T-helper 17 cell (primary cell): ENCODE measurements at places on chromosomes 13 and 19. TPM values are rescaled to one million over a fixed set of nuclear protein-coding genes. Genes with fewer than 3 reads are reported as not detected.

The SCAMP4 gene
- 19.2 TPM for total RNA-seq

The ZNF554 gene
- total RNA-seq: 3.2 TPM

The KCNRG gene
- 0.91 TPM for total RNA-seq

The GNA15 gene
- 54.1 TPM for total RNA-seq

The ZNF540 gene
- 7.5 TPM for total RNA-seq

The CNFN gene
- total RNA-seq: not detected

DNA sequence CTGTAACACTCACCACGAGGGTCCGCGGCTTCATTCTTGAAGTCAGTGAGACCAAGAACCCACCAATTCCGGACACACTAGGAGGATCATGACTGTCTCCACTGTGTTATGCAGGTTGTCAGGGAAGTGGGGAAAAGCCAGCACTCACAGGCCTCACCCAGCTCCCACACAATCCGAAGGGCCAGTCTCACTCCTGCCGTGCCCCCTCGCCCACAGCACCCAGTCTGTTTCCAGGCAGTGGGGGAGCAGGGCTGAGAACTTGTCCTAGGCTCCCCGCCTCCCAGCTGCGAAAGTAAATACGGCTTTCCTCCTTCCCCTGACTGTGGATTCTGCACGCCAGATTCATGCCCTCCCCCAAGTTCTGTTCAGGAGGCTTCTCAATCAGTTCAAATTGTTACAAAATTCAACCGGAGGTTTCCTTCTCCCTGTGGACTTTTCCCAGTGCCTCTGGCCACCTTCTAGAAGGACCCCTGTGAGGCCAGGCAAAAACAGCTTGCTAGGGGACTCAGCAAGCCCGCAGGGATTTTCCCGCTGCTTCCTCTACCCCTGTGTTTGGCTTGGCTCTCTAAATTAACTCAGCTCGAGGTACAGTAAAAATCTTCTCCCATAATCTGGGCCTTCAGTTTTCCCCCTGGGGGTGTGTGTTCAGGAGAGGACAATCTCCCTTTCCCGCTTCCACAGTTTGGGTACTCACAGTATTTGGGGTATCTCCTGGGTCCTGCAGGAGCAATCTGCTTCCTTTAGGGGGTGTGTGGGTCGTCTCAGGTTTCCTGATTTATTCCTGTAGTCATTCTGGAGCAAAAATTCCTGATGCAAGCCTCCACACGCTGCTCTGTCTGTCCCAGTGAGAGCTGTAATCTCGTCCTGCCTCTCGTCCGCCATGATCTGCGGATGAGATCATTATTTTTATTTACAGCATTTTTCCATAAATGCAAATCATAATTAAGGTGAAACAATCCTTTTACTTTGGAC is 899.8 kb downstream of the GPC5 start:
- no peak for DNase-seq
- no peaks in the 10 kb centered on the region for H3K36me3 ChIP-seq
- no peaks in the 10 kb centered on the region for H3K27me3 ChIP-seq
- H3K27ac ChIP-seq: no peak overlapping the region

- H3K4me1 ChIP-seq: peaks cover 6% of the 10 kb centered on the region
- H3K36me3 ChIP-seq: peaks cover 7% of the 10 kb centered on the region
- H3K27me3 ChIP-seq: no peaks in the 10 kb centered on the region
- H3K4me3 ChIP-seq: no peak overlapping the region
- H3K27ac ChIP-seq: no peak overlapping the region
- DNase-seq: no peak
Observed at GRCh38 chr13:100645382-100645781, 29.2 kb downstream of the TMTC4 start.

GRCh38 chr13:95007322-95007721 is 293.9 kb downstream of the ABCC4 start:
- H3K27ac ChIP-seq: no peak overlapping the region
- peaks cover 32% of the 10 kb centered on the region for H3K27me3 ChIP-seq
- no peak for DNase-seq
- H3K36me3 ChIP-seq: peaks cover 2% of the 10 kb centered on the region

- peak overlapping the region; percentile 90 for H3K4me3 ChIP-seq
- H3K27me3 ChIP-seq: peaks cover 70% of the 10 kb centered on the region
- peaks cover 54% of the 10 kb centered on the region for H3K4me1 ChIP-seq
- DNase-seq: no peak
- peaks cover 7% of the 10 kb centered on the region for H3K36me3 ChIP-seq
Observed at GRCh38 chr19:10290357-10290875, 664 bp downstream of the ICAM5 start.

DNA sequence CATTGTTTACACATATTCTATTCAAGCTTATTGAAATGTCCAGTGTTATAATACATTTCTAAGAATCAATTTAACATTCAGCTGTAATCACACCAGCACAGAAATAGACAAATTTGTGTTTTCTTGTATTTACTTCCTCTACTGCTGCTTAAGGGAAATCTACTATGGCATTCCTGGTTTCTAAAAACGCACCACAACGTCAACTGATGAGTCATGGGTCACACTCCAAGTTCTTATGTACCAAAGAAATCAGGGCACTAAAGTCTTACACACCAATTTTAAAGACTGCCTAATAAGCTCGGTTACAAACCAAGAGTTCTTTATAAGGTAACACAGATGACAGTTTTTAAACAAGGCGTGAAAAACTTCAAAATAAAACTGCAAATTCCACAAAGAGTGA is 13.2 kb downstream of the LNX2 start:
- H3K4me1 ChIP-seq: peaks cover 36% of the 10 kb centered on the region
- no peak overlapping the region for H3K4me3 ChIP-seq
- H3K27ac ChIP-seq: no peak overlapping the region
- no peak for DNase-seq

- H3K27ac ChIP-seq: no peak overlapping the region
Observed at GRCh38 chr13:98821372-98822224, 69.1 kb upstream of the SLC15A1 start.

GRCh38 chr19:6020972-6021805 is 43.2 kb upstream of the RANBP3 start:
- H3K27ac ChIP-seq: no peak overlapping the region
- no peak for DNase-seq
- peaks cover 3% of the 10 kb centered on the region for H3K36me3 ChIP-seq

- H3K27me3 ChIP-seq: no peaks in the 10 kb centered on the region
- H3K27ac ChIP-seq: no peak overlapping the region
- H3K36me3 ChIP-seq: peaks cover 2% of the 10 kb centered on the region
- no peaks in the 10 kb centered on the region for H3K4me1 ChIP-seq
Observed at GRCh38 chr19:53577968-53578367, 40.0 kb downstream of the ZNF331 start.

DNA sequence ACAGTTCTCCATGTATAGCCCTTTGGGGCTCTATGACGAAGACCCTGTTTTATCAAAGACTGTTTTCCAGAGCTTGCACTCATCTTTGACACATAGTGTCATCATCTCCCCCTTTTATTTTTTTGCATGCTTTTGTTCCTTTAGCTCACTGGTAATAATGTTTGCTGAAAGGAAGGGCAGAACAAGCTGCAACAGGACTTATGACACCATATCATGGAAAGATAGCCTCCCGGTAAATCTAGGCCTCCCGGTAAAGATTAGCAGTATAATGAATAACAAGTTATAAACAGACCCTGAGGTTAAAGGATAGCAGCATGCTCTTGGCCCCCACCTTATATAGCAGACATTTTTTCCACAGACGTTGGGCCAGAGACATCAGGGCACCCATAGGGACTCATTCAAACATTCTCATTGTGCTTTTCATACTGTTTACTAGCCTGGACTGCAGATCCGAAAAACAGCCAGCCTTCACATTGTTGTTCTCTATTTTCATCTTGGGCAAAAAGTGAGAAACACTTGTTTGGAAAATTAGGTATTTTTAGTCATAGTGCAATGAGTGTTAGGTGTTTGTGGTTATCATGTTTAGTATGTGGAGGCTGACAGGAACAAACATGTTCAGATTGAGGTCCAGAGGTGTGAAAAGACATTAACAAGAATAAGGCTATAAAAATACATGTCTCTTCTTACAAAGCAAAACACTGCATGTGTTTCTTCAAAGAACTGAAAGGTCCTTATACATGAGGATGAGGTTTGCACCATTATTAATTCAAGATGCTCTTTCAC is 136.9 kb upstream of the SPRY2 start:
- H3K4me3 ChIP-seq: no peak overlapping the region
- no peak for DNase-seq
- no peaks in the 10 kb centered on the region for H3K4me1 ChIP-seq
- no peaks in the 10 kb centered on the region for H3K36me3 ChIP-seq
- no peaks in the 10 kb centered on the region for H3K27me3 ChIP-seq

DNA sequence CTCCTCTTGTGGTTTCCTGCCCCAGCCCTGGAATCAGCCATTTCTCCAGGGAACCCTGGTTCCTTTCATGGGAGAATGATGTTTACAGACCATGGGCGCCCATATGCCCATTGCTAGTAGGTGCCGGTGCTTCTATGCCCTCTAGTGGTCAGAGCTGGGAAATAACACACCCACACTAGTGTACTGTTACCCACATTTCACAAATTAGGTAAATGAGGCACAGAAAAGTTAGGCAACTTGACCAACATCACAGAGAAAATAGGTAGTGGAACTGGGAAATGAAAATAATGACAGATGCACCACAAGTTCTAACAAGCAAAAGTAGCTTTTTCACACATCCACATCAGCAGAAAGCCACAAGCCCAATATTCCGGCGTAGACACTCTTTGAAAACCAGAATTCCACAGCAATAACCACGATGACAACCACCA is 1.3 kb upstream of the CEACAM3 start:
- H3K4me1 ChIP-seq: peaks cover 11% of the 10 kb centered on the region
- peaks cover 57% of the 10 kb centered on the region for H3K27me3 ChIP-seq
- H3K27ac ChIP-seq: no peak overlapping the region
- H3K4me3 ChIP-seq: peak overlapping the region; percentile 74
- H3K36me3 ChIP-seq: peaks cover 2% of the 10 kb centered on the region
- peak; percentile 19 for DNase-seq

GRCh38 chr13:19646063-19646462 is 12.6 kb downstream of the MPHOSPH8 start:
- H3K4me3 ChIP-seq: no peak overlapping the region
- H3K4me1 ChIP-seq: peaks cover 31% of the 10 kb centered on the region
- no peaks in the 10 kb centered on the region for H3K27me3 ChIP-seq
- H3K27ac ChIP-seq: no peak overlapping the region

DNA sequence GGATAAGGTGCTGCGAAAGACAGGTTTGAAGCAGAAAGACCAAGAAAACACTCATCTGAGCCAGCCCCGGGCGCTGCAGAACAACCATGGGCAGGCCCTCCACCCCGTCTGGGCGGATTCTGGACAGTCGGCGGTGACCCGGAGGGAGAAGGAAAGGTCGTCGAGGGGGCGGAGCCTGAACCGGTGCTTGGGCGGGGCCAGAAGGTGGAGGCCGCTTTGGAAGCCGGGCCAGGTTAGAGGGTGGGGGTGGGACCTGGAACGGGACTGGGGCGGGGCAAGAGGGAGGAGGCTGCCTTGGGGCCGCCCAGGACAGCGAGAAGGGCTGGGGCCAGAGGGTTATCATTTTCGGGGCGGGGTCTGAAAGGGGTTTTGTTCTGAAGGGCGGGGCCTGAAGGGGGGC is 5.0 kb upstream of the ZNF765 start:
- H3K27ac ChIP-seq: no peak overlapping the region
- no peak for DNase-seq
- H3K4me3 ChIP-seq: no peak overlapping the region
- no peaks in the 10 kb centered on the region for H3K27me3 ChIP-seq
- H3K36me3 ChIP-seq: peaks cover 4% of the 10 kb centered on the region

DNA sequence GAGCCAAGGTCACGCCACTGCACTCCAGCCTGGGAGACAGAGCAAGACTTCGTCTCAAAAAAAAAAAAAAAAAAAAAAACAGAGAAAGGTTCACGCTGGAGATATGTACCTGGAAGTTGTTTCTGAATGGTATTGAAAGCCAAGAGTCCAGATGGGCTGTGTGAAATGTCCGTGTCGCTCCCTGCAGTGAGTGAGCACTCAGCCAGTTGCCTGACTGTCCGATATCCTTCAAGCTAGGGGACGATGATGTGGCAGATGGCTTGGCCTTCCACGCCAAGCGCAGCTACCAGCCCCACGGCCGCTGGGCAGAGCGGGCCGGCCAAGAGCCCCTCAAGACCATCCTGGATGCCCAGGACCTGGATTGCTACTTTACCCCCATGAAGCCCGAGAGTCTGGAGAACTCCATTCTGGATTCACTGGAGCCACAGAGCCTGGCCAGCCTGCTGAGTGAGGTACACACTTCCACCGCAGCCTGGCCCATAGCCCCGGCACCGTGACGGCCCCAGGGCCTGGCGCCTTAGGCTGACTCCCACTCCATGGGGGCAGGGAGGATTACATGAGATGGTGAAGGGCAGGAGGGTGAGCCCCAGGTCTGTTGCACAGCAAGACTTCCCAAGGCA is 11.7 kb upstream of the OVOL3 start:
- peaks cover 2% of the 10 kb centered on the region for H3K4me1 ChIP-seq
- no peaks in the 10 kb centered on the region for H3K27me3 ChIP-seq
- H3K27ac ChIP-seq: no peak overlapping the region
- H3K4me3 ChIP-seq: no peak overlapping the region
- no peaks in the 10 kb centered on the region for H3K36me3 ChIP-seq
- DNase-seq: no peak

- H3K27me3 ChIP-seq: no peaks in the 10 kb centered on the region
- no peak for DNase-seq
- no peaks in the 10 kb centered on the region for H3K36me3 ChIP-seq
Observed at GRCh38 chr13:107250628-107251027, 682.7 kb upstream of the ARGLU1 start.

DNA sequence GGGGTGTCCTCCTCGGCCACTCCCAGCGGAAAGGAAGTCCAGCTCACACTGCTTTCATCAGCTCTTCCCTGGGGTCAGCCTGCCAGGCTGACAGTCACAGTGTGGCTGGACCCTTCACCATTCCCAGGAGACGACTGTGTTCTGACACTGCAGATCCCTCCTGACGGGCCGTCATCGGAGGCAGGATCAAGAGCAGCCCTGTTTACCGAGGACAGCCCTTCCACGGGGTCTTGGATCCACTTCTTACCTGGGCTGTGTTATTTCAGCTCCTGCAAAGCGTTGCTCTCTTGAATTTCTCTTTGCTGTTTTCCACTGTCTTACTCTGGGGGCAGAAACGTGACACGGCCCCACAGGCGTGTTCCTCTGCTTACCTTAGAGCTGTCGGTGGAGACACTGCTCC is 149.9 kb upstream of the SOX1 start:
- no peak for DNase-seq
- no peak overlapping the region for H3K27ac ChIP-seq
- H3K4me3 ChIP-seq: no peak overlapping the region
- H3K4me1 ChIP-seq: no peaks in the 10 kb centered on the region

GRCh38 chr13:83007226-83007625 is 875.0 kb downstream of the SLITRK1 start:
- H3K27ac ChIP-seq: no peak overlapping the region
- H3K36me3 ChIP-seq: no peaks in the 10 kb centered on the region
- no peak overlapping the region for H3K4me3 ChIP-seq
- no peaks in the 10 kb centered on the region for H3K27me3 ChIP-seq
- no peak for DNase-seq
- H3K4me1 ChIP-seq: no peaks in the 10 kb centered on the region

DNA sequence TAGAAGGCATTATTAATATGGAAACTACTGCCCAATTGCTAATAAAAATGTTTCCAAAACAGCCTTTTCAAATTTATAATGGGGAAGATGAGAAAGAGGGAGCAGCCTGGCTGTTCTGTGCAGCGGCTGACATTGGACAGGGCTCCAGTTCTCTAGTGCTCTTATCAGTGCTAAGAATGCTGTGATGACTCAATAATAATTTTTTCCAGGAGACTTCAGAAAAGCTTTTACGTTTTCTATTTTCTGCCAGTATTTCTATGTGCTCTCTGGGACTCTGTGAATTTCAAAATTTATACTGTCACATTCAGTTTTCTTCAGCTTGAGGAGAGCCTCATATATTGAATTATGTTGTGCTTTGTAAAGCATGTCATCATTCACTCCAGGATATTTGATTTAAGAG is 209.6 kb downstream of the VWA8 start:
- H3K4me1 ChIP-seq: no peaks in the 10 kb centered on the region
- no peak overlapping the region for H3K4me3 ChIP-seq
- DNase-seq: no peak
- peaks cover 13% of the 10 kb centered on the region for H3K36me3 ChIP-seq
